OCI-M1 (cell line): ENCODE measurements at places on chromosomes 11 and 22.

GRCh38 chr11:112175599-112175952 lies 264 bp downstream of the BCO2 start:
- no peak for DNase-seq

GRCh38 chr11:96748639-96749370 lies 359.0 kb downstream of the JRKL start:
- no peak for DNase-seq

GRCh38 chr11:70059971-70060370 lies 18.1 kb upstream of the ANO1 start:
- no peak for DNase-seq

DNA sequence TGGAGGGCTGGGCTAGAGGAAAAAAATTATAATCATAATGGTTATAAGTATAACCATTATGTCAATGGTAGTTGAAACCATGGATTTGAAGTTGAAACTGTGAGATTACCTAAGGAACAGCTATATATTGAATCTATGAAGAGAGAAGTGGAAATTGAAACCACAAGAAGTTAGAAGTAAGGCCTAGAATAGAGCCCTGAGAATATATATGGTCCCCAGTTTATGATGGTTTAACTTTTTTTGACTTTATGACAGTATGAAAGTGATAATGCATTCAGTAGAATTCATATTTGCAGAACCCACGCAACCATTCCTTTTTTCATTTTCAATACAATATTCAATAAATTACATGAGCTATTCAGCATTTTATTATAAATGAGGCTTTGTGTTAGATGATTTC lies 15.0 kb downstream of the AASDHPPT start:
- no peak for DNase-seq

DNA sequence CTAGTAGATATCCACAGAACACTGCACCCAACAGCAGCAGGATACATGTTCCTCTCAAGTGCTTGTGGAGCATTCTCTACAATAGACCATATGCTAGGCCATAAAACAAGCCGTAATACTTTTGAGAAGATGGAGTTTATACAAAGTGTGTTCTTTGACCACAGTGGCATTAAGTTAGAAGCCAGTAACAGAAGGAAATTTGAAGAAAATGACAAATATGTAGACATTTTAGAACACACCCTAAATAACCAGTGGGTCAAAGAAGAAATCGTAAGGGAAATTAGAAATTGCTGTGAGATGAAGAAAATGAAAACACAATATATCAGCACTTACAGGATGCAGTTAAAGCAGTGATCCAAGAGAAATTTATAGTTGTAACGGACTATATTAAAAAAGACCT lies 163.4 kb downstream of the TBC1D22A start:
- DNase-seq, result no peak

GRCh38 chr11:2088746-2089535 lies 50.2 kb downstream of the IGF2 start:
- no peak for DNase-seq

GRCh38 chr22:17110791-17111550 lies 10.2 kb downstream of the TMEM121B start:
- DNase-seq, result no peak

DNA sequence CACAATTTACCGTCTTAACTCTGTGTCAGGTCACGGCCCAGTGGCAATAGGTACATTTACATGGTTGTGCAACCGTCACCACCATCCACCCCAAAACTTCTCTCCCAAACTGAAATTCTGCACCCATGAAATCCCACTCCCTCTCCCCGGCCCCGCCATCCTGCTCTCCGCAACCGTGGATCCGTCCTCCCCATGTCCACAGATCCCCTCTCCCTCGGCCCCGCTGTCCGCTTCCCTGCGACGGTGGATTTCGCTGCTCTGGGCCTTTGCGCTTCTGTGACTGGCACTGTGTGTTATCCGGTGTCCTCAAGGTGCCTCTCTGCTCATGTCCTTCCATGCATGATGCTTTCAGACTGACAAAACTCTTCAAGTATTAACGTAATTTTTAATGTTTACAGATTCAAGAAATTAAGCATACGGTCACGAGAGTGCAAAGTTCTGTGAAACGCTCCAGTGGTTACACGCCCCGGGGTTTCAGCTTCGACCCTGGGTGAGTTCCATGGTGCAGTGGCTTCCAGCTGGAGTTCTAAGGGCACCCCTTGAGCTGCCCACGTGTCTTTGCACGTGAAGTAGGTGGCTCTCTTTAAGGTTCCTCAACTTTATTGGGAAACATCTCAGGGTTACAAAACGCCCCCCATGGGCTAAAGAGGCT lies 76.4 kb downstream of the KCNQ1 start:
- DNase-seq, result no peak
